ENCODE measurements at places on chromosomes 11 and 22.

DNA sequence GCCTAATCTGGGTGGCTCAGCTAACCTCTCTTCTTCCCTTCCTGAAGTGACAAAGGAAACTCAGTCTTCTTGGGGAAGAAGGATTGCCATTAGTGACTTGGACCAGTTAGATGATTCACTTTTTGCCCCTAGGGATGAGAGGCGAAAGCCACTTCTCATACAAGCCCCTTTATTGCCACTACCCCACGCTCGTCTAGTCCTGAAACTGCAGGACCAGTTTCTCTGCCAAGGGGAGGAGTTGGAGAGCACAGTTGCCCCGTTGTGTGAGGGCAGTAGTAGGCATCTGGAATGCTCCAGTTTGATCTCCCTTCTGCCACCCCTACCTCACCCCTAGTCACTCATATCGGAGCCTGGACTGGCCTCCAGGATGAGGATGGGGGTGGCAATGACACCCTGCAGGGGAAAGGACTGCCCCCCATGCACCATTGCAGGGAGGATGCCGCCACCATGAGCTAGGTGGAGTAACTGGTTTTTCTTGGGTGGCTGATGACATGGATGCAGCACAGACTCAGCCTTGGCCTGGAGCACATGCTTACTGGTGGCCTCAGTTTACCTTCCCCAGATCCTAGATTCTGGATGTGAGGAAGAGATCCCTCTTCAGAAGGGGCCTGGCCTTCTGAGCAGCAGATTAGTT, 14.2 kb upstream of the UVRAG start:
- ATAC-seq, result peak; percentile 55

GRCh38 chr11:116042146-116042545, 537.9 kb upstream of the CADM1 start:
- no peak for ATAC-seq

DNA sequence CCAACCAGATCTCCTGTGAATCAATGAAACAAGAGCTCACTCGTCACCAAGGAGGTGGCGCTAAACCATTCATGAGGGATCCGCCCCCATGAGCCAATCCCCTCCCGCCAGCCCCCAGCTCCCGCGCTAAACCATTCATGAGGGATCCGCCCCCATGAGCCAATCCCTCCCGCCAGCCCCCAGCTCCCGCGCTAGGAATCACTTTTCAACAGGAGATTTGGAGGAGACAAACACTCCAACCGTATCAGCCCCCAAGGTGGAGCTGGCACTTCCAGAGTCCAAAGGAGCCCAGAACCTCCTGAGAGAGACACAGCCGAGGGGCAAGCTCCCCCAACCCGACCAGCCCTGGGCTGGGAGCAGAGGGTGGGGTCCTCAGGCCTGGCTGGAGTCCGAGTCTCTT, 40.9 kb upstream of the PRR5 start:
- ATAC-seq, result no peak

DNA sequence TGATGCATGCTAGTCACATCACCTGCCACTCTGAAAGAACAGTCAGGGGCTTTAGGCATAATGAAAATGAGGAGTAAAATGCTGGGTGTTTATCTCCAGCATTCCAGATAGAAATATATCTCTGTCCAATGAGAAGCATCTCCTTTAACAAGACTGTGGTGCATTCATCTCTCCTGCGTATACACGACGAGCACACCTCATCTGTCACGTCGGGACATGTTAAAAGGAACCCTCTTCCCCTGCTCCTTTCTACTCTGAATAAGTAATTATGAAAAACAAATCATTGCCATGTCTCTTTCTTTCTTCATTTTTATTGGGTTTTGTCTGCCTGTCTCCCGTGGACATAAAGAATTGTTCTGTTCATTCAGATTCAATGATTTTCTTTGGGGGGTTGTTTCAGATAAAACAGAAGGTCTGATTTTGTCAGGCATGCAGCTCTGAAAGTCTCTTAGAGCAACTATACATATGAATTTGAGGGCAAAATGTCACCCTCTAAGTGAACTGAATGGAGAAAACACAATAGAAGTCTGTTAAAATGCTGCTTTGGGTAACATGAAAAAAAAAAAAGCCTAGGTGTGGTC, 195.0 kb downstream of the MAML2 start:
- ATAC-seq, result no peak

DNA sequence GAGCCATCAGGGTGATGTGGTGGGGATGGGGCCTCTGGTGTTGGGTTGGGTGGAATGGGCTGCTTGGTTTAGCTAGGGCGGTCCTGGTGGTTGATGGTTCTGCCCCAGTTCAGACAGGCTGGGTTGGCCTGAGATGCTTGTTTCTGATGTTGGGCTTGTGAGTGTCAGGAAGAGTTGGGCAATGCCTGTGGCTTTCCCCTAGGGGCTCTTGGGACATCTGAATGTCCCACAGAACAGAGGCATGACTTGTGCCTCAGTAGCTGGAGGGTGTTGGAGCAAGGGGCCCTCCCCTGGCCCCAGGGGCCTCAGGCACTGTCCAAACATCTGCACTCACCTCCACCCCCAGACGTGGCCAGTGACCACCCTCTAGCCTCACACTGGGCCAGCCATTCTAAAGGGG, 14.0 kb upstream of the CTSD start:
- no peak for ATAC-seq

- ATAC-seq, result no peak
Observed at GRCh38 chr11:70705930-70706329, 307.6 kb downstream of the CTTN start.

- ATAC-seq, result no peak
Observed at GRCh38 chr22:30809086-30809485, 114.4 kb downstream of the OSBP2 start.

GRCh38 chr11:100789500-100789899, 102.4 kb downstream of the ARHGAP42 start:
- ATAC-seq, result peak; percentile 92

GRCh38 chr11:26017903-26018302, 314.0 kb upstream of the ANO3 start:
- ATAC-seq, result no peak

DNA sequence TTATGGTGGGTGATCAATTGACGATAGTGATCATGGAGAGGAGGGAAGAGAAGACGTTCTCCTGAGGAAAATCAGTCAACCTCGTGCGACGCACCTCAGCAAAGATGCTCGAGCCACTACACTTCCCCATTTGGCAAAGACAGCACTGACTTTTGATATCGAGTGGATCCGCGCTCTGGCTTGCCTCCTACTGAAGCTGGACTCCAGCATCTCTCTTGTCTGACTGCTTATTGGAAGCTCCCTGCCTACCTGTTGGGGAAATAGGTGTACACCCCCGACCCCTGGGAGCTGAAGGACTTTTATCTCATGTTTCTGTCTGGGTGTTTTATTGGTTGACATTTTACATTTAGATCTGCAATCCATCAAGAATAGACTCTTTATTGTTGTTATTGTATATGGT, 476.8 kb upstream of the B3GAT1 start:
- ATAC-seq, result no peak

Data from esophagus mucosa (tissue), 1 donor.